ENCODE measurements at places on chromosomes 1 and 21. TPM values are rescaled to one million over a fixed set of nuclear protein-coding genes. Genes with fewer than 3 reads are reported as not detected.

Gene KIAA1614
- total RNA-seq = 0.21 TPM

Gene DSCAM
- 0.14 TPM for total RNA-seq

Gene ZC3H12A
- 40.6 TPM for total RNA-seq

Gene KCNN3
- 0.07 TPM for total RNA-seq

Gene CCDC27
- total RNA-seq = not detected
